NCI-H2029 treated with DMSO at 0.1 percent for 48 hours (cell line): ENCODE measurements at places on chromosomes 5 and 9.

DNA sequence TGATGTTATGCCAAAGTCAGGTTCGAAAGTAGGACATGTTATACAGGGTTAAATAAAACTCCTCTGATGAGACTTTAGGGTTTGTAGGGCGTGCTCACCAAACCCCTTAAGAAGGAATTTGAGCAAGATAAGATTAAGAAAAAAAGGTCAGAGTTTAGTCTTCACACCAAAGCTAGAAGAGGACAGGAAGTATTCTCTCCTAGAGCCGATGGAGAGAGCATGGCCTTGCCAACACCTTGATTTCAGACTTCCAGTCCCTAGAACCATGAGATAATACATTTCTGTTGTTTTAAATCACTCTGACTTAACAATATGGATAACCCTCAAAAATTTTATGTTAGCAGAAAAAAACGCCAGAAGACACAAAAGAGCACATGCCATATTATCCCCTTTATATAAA, 16.3 kb upstream of the PLCXD3 start:
- DNase-seq: no peak

GRCh38 chr9:124969401-124969800, 28.5 kb upstream of the GOLGA1 start:
- no peak for DNase-seq

DNA sequence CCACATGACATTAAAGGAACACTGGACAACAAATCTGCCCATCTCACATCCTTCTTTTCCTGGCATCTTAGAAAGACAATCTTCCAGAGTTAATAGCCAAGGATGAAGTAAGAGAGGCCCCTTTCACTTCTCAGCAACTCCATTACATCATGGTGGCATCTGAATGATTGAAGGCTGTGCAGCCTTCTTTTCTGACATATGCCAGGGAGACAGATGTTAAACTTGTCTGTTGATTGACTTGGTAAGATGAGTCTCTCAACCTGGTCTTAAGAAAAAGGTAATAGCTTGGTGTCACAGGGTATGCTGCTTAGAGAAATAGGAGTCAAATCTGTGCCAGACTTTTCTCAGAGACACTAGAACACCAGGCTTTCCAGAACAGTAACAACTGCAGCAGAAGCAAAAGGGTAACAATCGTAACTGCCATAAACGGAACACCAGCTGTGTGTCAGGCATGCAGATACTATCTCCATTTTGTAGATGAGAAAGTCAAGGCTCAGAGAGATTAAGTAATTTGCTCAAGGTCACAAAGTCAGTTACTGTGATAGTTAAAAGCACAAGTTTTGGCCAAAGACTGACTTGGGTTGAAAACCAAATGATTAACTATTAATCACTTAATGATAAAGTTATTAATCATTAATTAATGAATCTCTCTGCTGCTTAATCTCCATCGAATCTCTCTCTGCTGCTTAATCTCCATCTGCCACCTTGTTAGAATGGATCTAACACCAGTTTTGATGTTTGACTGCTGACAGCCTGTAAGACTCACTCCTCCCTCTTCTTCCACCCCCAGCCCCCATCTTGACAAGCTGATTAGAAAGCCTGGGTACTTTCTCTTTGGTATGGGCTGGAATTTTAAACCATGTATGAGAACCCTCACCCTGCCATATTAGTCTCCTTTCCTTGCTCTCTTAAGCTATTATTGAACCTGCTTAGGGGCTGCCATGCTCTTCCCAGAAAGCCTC, 353.5 kb downstream of the ENC1 start:
- no peak for DNase-seq

GRCh38 chr9:126391713-126392661, 65.4 kb downstream of the MVB12B start:
- DNase-seq: no peak

DNA sequence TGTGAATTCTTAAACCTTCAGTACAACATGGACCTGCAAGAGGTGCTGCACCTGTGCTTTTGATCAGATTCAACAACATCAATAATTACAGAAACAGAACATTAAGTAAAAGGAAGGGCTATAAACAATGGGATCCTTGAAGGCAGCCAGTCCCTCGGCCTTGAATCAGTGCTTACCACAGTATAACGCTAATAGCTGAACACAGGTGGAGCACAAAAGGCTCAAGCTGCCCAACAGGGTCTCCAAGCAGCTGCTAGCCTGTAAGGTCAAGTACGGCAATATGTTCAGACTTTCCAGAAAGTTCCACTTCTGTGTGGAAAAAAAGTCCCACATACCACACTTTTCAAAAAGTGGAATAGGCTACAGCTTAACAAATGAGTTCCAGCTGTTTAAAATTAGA, 61.9 kb upstream of the ITGA1 start:
- DNase-seq: peak; percentile 43

DNA sequence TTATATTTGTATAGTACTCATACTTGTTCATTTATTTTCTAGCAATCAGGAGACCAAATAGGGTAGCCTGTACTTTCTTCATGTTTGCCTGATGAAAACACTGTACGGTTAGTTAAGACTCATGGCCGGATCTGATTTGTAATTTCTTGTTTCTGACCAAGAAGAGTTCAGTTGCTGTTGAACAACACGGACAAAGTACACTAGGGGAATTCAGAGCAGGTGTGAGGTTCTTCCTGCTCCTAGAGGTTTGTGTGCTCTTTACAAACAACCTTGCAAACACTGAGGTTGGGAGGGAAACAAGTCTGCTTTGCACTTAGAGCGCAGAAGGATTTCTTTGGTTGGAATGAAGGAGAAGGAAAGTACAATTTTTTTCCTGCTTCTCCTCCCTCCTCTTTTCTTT, 69.7 kb downstream of the TRIO start:
- no peak for DNase-seq

DNA sequence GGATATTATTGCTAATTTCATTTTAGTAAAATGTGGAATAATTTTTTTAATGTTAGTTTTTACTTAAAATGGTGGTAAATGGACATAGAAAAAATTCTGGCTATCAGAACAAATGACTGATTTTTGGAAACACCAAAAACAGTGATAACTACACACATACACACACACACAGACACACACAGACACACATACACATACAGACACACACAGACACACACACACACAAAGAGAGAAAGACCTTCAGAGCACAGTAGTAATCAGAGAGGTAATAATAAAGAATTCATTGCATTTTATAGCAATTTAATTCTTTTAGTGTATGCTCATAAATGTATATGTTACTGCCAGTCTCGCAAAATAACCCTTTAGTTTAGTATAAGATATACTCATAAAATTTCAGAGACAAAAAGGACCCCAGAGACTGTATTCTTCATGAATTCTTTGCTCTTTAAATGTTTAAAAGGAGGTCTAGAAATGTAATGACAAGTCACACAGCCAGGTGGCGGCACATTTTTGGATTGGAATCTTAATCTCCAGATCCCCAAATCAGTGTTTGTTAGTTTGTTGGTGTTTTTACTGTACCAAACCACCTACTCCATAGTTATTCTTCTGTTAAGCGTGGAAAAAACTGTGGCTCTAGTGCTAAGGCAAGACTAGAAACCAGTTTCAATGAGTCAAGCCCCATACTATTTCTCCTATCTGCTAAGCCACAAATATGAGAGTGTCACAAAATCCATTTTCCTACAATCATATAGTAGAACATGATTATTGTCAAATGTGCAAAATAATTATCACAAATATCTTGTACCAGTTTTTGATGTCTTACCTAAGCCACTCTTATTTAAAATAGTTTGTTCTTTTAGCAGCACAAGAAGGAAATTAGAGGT, 109.9 kb downstream of the EDIL3 start:
- DNase-seq: no peak

DNA sequence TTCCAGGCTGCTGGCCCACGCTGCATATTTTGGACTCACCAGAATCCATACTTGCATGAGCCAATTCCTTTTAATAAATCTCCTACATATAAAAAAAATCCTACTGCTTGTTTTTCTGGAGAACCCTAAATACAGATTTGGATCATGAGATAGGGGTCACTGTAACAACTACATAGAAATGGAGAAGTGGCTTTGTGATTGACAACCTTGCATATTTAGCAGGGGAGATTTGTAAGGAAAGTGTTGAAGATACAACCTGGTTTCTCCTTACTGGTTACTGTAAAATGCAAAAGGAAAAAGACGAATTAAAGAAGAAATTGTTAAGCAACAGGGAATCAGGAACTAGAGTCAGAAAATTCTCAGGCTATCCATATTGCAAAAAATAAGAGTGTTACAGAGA, 74.8 kb downstream of the HABP4 start:
- DNase-seq: no peak

DNA sequence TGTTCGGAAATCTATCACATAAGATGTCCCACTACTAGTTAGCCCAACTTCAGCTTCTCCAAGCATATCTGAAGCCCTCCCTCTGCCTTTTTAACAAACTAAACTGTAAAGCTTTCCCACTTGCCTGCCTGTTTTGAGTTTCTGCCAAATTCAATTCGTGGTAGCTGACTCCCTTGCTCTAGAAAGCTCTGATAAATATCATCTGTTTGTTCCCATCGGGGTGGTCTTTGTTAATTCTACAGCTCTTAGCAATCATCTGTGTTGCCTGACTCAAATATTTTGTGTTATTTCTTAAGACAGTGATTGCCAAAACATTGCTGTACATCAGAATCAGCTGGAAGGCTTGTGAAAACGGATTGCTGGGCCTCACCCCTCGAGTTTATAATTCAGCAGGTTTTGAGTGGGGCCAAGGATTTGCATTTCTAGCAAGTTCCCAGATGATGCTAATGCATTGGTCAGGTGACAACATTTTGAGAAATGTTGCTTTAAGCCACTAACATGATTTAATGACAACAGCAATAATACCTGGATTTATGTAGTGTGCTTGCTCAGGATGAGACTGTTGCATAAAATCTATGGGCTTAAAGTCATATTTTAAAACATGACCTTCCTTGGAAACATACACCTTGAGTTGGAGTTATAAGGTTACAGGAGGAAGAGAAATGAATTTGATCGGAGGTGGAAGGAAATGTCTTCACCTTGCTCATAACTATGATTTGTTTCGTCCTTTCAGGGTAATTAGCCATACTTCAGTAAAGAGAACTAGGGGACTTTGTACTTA, 631.9 kb downstream of the PSAT1 start:
- DNase-seq: no peak

DNA sequence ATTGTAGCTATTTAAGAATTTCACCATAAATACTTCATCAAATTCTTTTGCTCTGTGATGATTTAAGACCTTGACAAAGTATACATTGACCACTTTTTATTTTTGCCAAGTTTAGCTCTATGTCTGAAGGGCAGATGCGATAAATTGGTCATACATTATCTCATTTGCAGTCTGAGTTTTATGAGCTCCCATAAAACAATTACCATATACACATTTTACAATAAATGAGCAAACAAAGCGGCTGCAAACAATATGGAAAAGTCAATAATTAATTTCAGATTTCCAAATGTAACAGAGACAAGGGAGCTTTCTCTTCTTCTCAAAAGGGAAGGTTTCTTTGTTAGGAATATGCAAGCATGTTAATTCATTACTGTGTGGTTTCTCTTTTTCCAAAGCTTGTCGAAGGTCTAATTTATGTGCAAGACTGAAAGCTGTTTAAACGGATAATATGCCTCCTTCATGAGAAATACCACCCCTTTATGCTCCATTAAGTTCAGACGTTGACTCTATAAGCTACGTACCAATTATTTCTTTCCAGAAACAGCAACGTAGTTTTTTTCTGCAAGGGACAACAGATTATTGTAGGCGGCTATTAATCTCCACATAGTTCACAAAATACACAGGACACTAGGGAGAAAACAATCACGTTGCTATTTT, 7.0 kb upstream of the IZUMO3 start:
- no peak for DNase-seq

DNA sequence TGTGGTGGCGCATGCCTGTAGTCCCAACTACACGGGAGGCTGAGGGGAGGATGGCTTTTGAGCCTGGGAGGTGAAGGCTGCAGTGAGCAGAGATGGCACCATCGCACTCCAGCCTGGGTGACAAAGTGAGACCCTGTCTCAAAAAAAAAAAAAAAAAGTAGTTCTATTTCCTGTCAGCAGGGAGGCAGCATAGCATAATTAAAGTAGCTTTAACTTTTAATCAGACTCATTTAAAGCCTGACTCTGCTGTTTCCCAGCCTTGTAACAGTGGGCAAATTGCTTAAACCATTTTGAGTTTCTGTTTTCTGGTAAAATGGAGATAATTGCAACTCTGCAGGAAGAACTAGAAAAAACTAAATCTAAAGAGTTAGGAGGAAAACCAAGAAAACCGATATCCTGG, 31.2 kb downstream of the CNOT6 start:
- no peak for DNase-seq

DNA sequence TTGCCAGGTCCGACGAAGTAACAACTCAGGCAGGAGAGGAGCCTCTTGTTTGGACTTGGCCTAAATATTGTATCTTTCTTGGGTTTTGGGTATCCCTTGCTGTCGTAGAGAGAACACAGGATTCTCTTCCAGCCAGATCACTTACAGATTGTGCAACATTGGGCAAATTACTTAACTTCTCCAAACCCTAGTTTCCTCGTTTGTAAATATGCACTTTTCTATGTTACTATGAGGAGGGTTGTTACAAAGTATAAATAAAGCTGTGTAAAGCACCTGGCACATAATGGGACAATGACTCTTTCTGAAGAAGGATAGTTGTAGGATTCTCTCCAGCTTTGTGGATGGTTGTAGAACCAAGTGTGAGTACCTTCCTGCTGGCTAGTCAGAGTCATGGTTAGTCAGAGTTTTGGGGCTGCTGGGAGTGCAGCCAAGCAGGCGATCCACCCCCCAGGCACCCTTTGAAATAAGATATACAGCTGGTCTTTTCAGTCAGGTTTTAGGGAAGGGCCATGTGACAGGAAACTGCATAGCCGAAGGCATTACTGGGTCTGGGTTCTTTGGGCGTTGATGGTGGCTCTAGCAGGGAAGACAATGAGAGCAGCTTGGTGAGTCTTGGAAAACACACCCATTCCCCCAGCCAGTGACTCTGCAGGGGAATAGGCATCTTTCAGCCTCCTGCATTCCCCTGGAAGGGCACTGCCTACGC, 49.9 kb upstream of the GDNF start:
- no peak for DNase-seq

GRCh38 chr9:73180403-73180802, 28.7 kb downstream of the ANXA1 start:
- no peak for DNase-seq

DNA sequence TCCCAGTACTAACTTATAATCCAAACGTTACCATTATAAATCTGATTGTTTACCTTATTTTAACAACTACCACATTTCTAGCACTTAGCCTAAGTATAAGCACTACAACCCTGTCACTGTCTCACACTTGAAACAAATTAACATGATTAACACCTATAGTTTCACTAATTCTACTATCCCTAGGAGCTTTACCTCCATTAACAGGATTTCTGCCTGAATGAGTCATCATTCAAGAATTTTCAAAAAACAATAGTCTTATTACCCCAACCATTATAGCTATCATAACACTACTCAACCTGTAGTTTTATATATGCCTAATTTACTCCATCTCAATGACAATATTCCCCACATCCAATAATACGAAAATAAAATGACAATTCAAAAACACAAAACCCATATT, 89.6 kb downstream of the INSL6 start:
- no peak for DNase-seq

GRCh38 chr9:130995086-130996011, 13.6 kb upstream of the LAMC3 start:
- no peak for DNase-seq

- DNase-seq: no peak
Observed at GRCh38 chr5:73612799-73613198, 13.2 kb upstream of the ARHGEF28 start.

- DNase-seq: no peak
Observed at GRCh38 chr5:89849830-89850512, 559.6 kb downstream of the CETN3 start.
